ENCODE measurements at places on chromosomes 16 and 17.

- no peak for DNase-seq
Measured at GRCh38 chr16:64977206-64977920, 144.5 kb downstream of the CDH11 start.

- no peak for DNase-seq
Measured at GRCh38 chr16:68089067-68089466, 3.9 kb downstream of the NFATC3 start.

- no peak for DNase-seq
Measured at GRCh38 chr16:30728321-30728720, 19.9 kb upstream of the PHKG2 start.

- no peak for DNase-seq
Measured at GRCh38 chr17:43309505-43310332, 75.9 kb upstream of the RNU2-1 start.

DNA sequence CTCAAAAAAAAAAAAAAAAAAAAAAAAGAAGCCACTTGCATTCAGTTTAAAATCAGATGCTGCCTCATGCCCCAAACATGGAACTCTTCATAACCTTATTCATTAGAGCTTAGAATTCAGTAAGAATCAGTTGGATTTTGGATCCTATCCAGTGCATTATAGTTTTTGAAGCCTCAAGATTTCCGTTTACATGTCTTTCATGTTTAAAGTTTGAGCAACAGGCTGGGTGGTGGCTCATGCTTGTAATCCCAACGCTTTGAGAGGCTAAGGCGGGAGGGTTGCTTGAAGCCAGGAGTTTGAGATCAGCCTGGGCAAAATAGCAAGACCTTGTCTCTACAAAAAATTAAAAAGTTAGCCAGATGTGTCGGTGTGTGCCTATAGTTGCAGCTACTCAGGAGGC is 55.0 kb downstream of the SNTB2 start:
- no peak for DNase-seq

DNA sequence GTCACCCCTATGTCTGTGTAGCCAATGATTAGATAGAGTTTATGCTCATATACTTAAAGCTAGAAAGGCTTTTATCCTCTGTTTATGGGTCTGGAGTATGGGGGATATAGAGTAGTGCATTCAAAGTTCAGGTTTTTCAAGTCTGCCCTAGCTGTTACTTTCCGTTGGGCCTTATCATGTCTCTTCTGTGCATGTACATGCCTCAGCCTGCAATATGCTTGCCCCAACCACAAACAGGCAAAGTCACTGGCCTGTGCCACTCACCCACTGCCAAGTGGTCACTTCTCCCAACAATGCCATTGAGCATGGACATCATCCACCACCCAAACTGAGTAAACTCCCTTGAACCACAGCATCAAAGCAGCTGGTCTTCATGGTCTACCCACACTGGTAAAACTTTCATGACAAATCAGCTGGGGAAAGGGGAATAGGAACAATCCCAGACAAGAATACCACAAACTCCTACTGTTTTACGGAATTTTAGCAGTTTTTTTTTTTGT is 70.3 kb upstream of the C17orf78 start:
- no peak for DNase-seq

GRCh38 chr16:23408823-23409298 is 44.1 kb downstream of the COG7 start:
- no peak for DNase-seq

- no peak for DNase-seq
Measured at GRCh38 chr16:51464996-51465395, 313.9 kb upstream of the SALL1 start.

DNA sequence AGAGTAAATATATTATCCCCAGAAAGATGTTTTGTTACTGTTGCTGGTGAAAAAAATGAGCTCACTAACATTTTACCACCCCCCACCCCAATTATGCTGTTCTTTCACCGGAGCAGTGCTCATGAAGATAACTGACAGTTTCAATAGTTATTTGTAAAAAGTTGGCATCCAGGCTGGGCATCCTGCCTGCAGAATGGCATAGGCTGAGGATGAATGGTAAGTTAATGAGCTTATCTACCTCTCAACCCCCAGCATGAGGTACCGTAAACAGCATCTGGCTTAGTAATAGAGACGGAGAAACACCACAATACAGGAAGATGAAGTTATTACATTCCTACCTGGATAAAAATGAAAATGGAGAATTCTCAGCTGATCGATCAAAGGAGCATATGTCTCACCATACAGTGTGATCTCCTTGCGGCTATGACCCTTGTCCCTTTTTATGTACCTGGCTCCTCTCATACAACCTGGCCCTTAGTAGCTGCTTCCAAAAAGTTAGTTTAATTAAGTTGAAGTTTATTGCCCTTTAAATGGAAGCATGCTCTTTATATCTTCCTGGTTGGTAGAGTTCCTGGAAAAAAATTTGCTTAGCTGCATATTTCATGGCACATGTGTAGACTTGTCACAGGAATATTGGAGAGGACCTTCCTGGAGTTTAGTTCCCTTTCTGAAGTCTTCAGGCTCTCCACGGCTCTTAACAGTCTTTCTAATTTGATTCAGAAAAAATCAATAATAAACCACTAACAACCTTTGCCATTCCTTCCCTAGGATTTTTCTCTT is 61.2 kb upstream of the MPHOSPH6 start:
- DNase-seq = no peak

All from stimulated activated CD4-positive, alpha-beta T cell treated with anti-CD3 and anti-CD28 coated beads, Interleukin-2, amount 100 ng/mL, for 24 hours (primary cell).